Activated gamma-delta T cell treated with anti-CD3 and anti-CD28 coated beads, Interleukin-2, amount 50 U/mL, for 16 hours (primary cell): ENCODE measurements at places on chromosomes 6 and 20.

DNA sequence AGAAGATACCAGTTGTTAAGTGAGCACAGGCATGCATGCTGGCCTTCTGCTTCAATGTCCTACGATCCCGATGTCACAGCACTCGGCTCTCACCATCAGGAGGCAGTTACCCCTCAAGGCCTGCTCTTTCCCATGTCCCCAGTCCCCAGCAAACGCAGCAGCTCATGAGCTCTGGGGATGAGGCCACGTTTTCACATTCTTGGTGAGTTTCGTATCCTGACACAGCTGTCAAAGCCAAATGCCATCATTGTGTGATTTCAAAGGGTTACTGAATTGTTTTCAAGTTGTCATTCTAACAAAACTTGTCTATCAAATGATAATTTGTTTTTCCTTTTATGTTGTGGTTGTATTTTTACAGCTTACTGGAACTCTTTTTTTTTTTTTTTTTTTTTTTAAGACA lies 226.9 kb upstream of the KCNG1 start:
- no peak for DNase-seq

DNA sequence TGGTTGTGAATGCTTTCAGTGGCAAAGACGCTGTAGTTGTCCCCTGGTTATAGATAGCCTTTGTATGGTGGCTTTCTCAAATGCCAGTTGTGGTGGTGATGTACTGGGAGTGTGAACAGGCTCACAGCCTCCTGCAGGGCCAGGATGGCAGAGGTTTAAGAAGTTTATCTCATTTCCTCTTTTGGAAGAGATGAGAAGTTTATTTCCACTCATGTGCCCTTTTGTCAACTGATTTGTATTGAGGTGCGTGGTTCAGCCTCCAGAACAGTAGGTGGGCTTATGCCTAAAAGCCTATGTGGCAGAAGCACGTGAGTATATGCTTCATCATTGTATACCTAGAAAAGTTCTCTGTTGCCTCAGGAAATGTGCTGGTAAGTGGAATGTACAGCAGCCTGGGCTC lies 13.7 kb upstream of the ZFP57 start:
- no peak for DNase-seq

DNA sequence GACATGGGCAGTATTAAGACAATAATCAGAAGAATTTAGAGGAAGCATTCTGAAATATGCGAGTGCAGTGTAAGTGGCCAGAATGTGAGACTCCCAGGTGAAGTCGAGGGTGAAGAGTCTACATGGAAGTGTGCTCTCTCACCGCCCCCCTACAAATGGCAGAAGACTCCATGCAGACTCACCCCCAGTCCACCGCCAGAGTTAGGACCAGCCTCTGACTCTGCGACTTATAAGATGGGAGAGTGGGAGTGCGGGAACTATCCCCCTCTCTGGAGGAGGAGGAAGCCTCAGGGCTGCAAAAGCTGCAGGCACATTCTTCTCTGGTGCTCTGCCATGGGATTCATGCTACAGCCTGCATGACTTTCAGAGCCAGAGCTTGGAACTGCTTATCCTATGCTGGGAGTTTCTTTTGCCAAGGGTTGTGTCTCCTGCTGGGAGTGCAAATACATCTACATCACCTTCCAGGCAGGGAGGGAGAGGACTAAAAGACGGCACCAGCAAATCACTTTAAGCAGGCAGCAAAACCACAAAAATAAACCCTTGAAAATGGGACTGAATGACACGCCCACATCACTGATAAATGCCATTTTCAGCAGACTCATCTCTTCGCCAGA lies 206.7 kb upstream of the SULF2 start:
- no peak for DNase-seq

GRCh38 chr20:25048519-25048952 lies 9.4 kb downstream of the ACSS1 start:
- DNase-seq = no peak

DNA sequence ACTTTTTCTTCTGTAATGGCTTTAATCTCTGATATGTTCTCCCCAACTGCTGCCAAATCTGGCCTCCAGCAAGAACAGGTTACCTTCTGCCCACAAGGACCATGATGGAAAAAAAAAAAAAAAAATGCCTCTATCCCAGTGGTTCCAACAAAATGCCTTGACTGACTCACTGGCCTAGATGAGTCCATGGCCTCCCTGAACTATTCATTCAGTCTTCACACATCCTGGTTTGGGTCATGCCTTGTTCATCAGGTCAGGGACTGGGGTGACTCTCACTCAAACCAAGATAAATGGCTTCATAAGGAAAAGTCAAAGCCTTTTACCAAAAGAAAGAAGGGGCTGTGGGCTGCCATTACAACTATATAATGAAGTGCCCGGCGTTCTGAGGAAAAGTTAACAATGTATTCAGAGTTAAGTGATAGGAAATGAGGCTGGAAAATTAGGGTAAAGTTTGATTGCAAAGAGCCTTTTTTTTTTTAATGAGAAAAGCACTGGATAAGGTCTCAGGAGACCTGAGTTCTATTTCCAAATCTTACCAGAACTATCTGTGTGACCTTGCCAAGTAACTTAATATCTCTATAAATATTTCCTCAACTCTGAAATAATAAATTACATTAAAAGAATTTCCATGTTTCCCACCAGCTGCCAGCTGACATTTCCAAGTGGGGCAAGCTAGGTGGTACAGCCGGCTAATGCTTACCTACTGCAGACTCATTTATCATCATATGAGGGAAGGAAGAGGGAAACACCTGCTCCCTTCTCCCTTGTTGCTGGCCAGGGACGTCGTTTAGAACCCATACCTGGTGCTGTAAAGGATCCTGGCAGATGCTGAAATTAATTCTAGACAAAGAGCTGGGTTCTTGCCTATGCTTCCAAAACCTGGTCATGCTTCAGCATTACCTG lies 380.0 kb upstream of the MARCKS start:
- DNase-seq = no peak

DNA sequence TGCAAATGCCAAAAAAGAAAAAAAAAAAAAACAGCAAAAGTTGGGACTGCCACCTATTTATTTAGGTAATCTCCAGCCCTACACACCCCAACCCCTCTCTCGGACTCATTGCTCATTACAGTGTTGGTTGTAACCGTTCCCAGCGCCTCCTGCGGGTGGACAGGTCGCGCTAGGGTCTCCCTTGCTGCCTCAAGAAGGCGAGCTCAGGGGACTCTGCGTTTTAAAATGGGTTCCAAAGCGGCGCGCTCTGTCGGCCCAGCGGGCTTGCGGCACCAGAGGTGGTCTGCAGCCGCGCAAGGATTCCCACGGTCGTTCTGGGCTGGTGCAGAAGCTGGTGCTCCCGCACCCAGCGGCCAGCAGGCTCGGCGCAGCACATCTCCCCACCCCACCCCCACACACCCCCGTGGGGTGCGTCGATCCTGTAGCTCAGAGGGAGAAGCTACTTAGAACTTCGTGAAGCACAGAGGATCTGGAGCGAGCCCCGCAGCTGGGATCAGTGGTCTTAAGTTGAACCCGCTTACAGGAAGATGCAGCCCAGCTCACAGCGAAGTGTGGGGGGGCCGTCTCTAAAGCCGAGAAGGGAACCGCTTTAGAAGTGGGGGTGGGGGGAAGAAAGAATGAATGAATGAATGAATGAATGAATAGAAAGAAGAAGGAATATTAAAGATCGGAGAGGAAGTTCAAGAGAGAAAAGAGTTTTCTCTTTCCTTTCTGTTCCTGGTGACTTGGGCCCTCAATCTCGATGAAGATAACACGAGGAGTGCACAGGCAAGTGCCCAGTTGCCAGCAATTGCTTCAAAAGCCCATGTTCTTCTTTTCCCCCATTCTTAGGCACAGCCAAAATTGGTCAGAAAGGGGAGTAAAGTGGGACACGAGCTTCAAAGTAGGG lies 780 bp downstream of the TFAP2A start:
- no peak for DNase-seq

DNA sequence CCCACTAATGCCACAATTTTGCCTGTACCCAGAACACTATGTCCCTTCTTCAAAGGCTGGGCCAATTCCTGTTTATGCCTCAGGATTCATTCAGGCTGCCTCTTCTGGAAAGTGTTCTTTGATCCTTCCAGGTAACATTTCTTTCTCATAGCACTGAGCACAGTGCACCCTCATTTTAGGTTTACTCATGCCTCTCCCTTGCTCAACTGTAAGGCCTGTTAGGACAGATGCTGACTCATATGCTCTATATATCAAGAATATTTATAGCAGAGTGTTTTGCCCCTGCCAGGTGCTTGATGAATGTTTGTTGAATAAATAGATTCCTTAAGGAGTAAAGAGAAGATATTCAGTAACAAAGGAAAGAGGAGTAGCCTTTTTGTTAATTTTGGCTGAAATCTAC lies 263.9 kb downstream of the PHF3 start:
- no peak for DNase-seq

DNA sequence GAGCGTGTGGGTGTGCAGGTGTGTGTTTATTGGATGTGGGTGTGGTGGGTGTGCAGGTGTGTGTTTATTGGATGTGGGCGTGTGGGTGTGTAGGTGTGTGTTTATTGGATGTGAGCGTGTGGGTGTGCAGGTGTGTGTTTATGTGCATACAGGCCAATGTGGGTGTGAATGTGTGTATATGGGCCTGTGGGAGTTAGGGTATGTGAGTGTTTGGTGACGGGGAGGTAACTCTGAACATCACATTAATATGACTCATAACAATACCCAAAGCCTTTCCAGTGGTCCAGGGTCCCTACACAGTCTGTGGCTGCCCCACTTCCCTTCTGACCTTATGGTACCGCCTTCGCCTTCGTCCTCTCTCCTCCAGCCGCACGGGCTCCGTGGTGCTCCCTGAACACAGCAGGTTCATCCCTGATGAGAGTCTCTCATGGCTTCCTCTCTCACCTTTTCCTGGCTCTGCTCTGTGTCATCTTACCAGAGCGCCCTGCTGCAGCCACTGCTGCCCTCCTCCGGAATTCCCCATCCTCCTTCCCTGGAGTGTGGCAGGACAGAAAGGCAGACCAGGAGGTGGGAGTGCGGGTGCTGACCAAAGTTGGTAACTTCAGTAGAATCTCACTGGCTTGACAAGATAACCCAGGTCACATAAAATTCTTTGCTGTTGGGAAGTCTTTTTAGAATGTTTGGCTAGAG lies 80.0 kb downstream of the SLC2A10 start:
- DNase-seq = no peak

DNA sequence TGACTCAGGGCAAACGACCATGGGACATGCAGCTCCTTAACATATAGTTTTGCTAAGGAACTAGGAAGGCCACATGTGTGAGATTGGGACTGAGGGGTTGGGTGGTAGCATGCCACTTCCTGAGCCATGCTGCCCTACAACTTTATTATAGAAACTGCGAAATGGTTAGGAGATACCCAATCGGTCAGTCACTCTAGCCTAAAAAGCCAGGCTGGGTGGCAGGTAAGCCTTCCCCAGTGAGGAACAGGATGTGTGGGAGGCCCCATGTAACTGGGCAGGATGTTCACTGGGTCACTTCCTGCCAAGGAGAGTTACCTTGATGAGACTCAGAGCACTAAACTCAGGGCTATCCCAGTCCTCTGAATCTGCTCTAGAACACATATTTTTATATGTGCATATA lies 123.5 kb downstream of the MAP3K7 start:
- no peak for DNase-seq

DNA sequence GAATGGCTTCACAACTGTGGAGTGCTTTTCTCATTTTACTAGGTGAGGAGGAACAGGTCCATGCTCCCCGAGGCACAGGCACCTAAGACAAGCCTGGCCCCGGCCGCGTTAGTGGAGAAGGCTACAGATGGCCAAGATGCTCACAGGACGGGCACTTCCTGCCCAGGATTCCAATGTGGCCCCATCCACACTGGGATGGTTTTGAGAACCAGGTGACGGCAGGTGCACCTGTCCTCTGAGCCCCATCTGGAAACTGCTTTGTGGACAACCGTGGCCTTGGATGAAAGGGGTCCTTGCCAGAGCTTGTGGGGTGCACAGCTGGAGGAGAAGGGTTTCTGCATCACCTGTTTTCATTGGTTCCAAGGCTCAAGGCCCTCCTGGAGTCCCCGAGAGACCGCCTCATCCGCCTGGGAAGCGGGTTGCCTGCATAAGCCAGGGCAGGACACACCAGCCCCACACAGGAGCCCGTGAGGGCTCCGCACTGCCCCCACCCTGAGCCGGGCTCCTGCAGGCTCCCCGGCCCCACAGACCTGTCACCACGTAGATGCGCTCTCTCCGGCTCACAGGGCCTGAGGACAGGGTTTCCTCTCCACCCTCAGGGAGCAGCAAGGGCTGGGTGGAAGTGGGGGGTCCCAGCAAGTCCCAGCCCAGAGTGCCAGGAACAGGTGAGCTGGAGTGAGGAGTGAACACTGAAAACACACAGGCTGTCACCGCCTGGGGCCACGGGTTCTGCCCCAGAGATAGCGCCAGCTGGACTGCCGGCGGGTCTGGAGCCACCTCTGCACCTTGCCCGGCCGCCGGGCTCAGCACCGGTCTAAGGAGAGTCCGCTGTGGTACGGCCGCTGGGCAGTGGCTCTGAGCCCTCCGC lies 18.3 kb downstream of the NTSR1 start:
- no peak for DNase-seq

DNA sequence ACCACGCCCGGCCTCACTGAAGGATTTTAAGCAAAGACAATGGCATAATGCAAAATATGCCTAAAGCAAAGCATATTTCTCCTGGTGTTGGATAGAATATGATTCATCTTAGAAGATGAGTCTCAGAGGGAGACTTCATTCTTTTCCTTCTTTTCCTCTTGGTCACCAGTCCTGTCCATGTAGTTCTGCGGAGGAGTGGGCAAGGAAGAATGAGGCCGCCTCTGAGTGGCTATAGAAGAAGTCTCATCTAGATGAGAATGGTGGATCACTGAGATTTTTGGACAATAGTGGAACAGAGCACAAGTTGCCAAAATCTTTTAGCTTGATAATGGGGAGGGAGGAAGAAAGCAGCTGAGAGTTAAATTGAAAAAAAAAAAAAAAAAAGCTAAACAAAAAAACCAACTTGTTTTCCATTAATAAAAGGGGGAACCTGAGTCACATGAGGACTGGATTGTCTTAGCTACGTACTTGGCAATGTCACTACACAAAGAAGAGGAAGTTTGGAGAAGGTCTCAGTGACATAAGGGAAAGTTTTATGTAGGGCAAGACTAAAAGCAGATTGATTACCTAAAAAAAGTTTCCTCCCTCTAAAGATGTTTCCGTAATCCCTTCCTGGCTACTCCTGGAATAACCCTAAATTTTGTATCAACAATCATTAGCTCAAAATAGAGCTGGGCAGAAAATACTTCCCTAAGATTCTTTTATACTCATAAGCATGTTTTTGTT lies 6.0 kb downstream of the CD83 start:
- no peak for DNase-seq

GRCh38 chr20:9837634-9838033 lies 1.2 kb downstream of the PAK5 start:
- no peak for DNase-seq

DNA sequence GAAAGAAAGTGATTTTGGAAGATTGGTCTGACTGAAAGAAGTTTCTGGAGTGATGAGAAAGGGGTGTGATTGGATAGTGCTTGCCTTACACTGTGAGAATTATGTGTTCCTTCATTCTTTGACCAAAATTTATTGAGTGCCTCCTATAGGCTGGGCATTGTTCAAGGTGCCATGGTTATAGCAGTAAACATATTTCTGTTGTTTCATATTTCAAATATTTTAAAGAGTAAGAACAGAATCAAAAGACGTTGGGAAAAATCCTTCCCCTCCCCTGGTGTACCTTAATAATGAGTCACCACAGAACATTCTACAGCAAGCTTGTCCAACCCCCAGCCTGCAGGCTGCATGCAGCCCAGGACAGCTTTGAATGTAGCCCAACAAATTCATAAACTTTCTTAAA lies 78.6 kb downstream of the GCLC start:
- DNase-seq = no peak
